MG63 (cell line): ENCODE measurements at places on chromosomes 2 and 18. TPM values are rescaled to one million over a fixed set of nuclear protein-coding genes. Genes with fewer than 3 reads are reported as not detected.

- no peak for DNase-seq
Observed at GRCh38 chr18:74817576-74817975, 219.9 kb downstream of the ZNF407 start.

DNA sequence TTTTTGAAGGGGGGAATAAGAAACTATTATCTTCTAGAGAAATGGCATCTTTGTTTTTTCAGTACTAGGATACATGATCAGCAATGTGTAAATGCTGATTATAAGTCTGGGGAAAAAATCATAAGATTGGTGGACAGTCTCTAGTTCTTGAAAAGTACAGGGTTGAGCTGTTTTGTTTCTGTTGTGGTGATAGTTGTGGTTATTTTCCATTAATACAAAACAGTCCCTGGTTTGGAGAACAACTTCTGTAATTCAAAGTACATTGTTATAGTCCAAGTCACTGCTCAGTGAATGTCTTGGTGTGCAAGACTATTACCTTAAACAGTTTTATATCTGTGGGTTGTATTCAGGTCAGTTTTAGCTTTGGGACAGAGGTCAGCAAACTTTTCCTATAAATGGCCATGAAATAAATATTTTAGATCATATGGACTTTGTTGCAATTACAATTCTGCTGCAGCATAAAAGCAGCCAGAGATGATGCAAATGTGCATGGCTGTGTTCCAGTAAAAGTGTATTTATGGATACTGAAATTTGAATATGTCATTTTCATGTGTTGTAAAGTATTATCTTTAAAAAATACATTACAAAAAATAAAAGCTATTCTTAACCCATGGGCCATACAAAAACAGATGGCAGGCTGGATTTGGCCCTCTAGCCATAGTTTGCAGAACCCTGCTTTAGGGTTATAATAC is 111.0 kb downstream of the CERS6 start:
- DNase-seq, result no peak

DNA sequence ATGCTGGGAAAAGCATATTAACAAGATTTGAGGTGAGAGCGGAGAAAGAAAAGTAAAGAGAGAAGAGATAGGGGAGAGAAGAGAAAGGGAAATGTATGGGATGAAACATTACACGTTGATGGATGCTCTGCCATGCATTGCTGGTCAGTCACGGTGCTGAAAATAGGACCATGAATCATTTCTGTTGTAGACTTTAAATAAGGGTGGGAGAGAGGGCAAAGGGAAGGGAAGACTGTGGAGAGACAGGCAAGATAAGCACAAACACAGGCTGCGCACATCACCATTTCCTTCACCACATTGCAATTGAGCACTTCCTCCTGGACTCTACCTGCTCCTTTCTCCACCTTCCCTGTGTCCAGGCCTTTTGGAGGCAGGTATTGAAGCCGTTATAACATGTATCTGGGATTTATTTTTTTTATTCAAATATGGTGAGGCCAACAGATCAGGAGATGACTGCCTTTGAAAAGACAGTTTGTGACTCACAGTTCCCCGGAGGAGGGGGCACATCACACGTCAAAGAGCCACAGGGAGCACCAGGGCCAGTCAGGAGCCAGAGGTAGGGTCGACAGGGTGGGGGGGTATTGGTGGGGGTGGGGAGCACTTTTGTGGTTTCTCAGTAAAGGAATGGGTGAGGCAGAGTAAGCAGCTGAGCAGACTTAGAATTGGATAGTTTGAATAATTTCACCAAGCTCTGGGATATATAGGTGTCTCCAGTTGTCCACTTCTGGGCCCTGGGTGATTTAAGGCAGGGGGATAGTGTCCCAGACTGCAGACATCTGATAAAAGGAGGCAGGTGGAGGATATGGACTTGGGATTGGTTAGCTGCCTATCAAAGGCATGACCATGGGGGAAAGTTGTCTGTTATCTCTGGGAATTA is 372.8 kb upstream of the ST6GAL2 start:
- DNase-seq, result no peak

- no peak for DNase-seq
Observed at GRCh38 chr2:61671561-61672315, 133.6 kb upstream of the XPO1 start.

DNA sequence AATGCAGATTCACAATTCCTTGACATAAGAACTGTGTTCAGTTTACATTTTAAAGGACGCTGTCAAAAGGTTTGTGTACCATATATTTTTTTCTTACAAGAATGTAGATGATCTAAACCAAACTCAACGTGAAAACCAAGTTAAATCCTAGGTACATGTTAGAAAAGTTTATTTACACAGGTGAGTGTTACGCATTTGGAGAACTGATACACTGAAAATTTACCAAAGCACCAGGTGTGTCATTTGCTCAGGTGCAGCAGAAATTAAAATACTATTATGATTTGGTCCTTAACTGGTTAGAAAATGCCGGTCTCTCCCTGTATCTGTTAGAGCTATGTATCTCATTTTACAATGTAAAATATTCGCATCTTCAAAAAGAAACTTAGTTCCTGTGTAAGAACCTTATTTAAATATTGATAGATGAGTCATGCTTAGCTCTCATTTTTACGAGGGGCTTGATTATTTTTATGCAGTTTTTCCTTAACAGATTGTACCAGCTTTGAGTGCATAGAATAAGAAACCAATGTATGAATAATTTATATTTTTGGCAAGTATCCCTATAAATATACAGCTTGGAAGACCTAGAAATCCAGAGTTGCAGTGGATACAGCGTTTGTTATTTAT is 25.1 kb downstream of the MFF start:
- no peak for DNase-seq

- DNase-seq, result no peak
Observed at GRCh38 chr2:147634826-147635225, 210.0 kb upstream of the ACVR2A start.

DNA sequence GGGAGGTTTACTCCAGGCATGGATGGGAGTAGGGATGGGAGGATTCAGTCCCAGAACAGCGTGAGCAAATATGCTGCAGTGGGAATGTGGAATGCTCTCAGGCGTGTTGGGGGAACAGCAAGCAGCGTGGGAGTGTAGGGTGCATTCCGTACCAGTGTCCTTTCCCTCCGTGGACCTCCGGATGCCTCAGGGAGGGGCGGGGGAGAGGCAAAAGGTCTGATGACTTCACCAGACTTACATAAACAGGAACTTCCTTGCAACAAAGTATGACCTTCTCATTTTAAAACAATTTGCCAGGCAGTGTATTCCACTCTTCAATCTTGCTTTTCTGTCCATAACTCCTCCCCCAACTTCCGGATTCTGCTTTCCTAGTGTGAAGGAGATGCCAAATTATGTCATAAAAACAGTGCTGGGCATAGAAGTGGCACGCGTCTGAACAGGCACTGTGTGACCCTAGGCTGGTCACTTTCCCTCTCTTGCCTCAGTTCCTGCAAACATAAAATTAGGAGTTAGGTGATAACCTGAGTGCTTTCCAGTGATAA is 36.9 kb downstream of the RPL37A start:
- DNase-seq, result peak; percentile 72

DNA sequence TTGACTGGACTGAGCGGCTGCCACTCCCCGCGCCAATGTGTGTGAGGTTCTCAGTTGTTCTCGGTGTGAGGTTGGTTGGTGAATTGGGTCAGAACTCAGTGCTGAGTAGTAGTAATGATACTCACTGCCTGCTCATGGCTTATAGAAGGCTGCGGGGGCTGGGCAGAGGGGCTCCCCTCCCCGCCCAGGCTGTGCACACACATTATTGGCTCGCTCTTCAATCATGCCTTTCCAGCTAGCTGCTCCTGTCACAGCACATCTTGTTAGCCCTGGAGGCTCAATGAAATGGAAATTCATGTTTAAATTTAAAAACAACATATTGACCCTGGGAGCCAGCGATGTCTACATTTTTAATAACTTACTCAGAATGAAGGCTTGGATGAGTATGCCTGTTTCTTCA is 152.8 kb downstream of the CELF4 start:
- DNase-seq, result no peak

GRCh38 chr2:48946449-48947048 is 191.0 kb upstream of the LHCGR start:
- DNase-seq, result no peak

DNA sequence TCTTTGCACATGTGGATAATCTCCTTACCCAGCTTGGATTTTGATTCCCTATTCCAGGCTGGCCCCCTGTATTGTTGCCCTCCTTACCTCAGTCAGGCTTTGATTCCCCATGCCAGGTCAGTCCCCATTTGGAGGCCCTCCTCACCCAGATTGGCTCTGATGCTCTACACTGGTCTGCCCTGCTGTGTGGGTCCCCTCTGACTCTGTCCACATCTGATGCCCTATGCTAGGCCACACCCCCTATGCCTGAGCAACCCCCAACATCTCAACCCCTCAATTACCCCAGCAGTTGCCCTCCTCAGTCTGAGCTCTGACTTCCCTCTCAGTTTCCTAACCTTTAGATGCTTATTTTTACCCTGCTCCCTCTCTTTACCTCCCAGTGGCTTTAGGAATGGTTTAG is 89.4 kb downstream of the UBR3 start:
- no peak for DNase-seq

GRCh38 chr2:109594246-109594885 is 19.4 kb downstream of the SEPTIN10 start:
- no peak for DNase-seq

GRCh38 chr2:121101093-121101715 is 183.8 kb downstream of the TFCP2L1 start:
- no peak for DNase-seq

DNA sequence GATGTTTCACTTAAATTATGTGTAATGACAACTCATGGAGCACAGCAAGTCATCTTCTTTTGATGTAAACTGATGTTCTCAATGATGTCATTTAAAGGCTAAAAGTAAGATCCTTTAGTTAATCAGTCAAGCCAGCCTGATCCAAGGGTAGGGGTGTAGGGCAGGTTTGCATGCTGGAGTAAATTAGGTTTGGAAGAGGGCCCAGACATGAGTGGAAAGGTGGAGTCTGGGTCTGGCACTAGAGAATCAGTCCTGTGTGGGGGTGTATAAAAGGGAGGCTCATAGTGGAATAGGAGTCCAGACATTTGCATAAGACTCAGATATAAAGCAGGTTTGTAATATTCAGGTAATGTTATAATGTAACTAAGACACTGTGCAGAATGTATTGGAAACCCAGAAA is 88.8 kb upstream of the NYAP2 start:
- DNase-seq, result no peak

DNA sequence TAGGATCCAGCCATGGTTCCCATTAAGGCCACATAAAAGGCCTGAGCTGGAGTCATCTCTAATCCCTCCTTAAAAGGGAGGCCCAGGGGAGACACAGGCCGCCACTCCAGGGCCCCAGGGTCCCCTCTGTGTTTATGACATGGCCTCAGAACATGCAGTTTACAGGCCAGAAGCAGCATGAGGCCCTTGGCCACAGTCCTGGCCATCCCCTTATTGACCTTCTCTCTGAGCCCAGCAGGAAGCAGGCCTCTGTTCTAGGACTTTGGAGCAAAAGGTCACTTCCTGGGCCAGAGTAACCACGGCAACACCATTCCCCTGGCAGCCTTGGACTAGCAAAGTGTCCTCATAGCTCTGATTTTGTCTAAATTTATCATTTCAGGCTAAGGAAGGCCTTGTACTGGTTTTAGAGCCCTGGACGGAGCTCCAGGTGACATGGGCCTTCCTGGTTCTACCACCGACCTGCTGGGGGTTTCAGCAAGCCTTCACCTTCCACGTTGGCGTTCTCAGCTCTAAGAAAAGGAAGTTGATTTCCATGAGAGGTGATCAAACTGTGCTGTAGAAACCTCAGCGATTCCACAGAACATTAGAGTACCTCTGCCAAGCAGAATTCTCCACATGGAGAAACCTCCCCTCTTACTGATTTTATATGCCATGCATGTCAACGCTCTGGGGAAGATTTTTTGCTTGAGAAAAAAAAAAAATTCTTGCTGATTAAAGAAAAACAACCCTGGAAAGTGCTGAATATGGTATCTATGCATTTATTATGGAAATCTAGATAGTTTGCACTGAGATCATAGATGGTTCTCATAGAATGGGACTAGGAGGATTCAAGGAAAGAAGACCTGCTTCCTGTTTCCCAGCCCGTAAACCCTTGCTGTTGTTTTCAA is 53.7 kb downstream of the HS1BP3 start:
- DNase-seq, result peak; percentile 67

DNA sequence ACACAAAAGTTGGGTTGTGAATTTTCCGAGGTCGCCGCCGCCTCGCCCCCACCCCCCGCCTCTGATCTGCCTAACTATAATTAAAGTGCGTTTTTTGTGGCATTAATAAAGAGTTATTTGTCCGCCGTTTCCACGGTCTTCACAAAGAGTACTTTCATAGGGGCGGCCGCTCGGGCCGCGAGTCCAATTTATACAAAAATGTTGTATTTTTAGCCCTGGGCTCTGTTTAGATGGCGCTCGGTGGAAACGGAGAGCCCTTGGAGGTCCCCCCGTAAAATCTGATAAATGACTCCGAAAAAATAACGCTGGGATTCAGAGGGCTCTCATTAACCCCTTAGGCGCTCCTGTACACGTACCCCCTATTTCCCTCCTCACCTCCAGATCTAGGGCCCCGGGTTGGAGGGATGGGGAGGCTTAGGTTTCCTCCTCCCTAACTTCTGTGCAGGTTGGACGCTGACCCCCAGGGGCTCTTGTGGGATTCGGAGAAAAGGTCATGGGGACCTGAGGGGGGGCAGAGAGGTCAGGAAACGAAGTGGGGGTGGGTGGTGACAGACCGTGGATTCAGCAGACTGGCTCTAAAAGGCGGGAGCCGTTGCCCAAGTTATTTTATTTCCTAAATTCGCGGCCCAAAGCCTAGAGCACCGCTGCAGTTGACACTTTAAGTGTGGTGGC is 1.9 kb downstream of the CYP26B1 start:
- DNase-seq, result no peak

DNA sequence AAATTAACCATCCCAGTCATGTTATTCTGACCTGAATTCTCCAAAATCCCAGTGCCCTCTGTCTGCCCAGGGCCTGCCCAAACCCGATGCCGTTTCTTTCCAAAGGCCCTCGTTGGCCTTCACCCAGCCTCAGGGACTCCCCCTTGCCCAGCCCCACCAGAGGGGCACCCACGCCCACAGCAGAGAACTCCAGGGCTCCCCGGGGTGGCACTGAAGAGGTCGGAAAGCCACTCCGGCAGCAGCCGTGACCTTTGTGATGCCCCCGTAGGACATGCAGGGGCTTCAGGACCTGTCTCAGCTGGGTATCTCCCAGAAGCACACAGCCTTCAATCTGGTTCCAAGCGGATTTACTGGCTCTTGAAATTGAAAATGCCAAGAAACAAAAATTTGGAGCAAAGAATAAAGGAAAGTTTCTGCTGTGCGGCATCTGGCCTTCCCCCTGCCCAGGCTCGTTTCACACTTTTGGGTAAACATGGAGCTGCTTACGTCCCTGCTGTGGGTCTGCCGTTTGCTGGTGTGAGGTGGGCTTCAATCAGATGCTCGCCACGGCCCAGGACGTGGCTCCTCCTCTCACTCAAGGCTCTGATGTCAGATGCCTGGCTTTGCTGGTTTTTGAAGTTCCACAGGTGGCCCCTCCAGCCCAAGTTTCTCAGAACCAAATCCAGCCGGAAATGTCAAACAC is 101.3 kb downstream of the TPO start:
- no peak for DNase-seq

The SYT4 gene
- not detected in 2 replicates for total RNA-seq

The THSD7B gene
- not detected in 2 replicates for total RNA-seq

The LHCGR gene
- not detected in 2 replicates for total RNA-seq

The TSN gene
- 24.0 and 29.2 TPM in 2 replicates for total RNA-seq

The CD207 gene
- not detected in 2 replicates for total RNA-seq

The NBAS gene
- 27.9 and 78.9 TPM in 2 replicates for total RNA-seq

The NEDD4L gene
- total RNA-seq, result 16.2 and 28.8 TPM in 2 replicates

The ACMSD gene
- total RNA-seq, result not detected in 2 replicates

The MOCOS gene
- 13.4 and 16.4 TPM in 2 replicates for total RNA-seq

The STAT4 gene
- 1.1 and 2.5 TPM in 2 replicates for total RNA-seq

The CHRNG gene
- total RNA-seq, result not detected in 2 replicates

The CARF gene
- 0.82 and 0.99 TPM in 2 replicates for total RNA-seq
